Activated CD4-positive, alpha-beta T cell treated with anti-CD3 and anti-CD28 coated beads, Interleukin-2, amount 50 U/mL, for 16 hours (primary cell): ENCODE measurements at places on chromosomes 4 and X.

DNA sequence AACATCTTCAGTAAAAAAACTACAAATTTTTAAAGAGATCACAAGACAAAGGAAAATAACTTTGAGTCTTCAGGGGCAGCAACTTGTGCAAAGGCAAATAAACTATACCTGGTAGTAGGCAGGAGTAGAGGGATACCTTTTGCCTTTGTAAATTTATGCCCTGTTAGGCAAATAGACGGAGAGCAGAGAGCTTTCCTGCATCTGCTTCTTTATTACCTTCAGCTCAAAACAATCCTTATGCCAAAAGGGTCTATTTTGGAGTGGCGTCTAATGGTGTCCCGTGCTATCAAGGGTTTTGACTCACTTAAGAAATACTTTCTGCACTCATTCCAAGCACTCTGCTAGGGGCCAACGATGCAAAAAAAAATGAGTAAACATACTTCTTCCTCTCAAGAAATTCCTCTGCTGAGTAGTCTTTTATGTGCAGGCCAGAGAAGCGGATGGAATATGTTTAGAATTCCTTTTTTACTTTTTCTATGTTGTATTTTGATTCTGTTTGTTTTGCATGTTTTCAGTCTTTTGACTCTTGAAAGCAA, 131.9 kb downstream of the ANXA5 start:
- DNase-seq = no peak

DNA sequence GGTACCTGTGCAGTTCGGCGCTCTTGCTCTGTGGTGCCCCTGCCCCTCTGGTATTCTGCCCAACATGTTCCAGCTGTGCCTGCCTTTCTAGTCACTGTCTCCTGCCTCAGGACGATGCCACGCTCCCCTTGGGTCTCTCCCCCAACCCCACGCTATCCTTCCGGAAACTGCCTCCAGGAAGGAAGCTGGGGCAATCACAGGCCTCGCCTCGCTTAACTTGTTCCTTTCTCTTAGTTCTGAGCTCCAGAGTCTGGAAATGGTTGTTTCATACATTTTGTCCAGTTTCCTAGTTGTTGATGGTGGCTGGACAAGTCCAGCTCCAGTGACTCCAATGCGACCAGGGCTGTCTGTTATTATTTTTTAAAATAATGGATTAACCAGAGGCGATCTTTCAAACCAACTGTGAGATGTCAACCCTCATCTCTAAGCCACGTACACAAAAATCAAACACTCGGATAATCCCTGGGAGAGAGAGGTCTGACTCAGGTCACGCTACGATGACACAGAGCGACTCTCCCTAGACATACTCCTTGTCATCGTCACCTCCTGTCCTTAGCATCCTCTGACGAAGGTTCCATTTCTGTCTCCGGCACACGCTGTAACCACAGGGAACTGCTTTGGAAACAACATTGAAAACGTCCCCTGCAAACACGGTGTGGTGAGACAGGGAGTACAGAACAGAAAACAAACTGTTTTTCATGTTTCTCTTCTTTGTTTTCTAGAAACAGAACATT, 62.5 kb downstream of the ABLIM2 start:
- DNase-seq = no peak

GRCh38 chr4:105911426-105911825, 16.2 kb downstream of the NPNT start:
- no peak for DNase-seq

GRCh38 chrX:41630091-41630490, 58.7 kb upstream of the GPR34 start:
- DNase-seq = no peak

DNA sequence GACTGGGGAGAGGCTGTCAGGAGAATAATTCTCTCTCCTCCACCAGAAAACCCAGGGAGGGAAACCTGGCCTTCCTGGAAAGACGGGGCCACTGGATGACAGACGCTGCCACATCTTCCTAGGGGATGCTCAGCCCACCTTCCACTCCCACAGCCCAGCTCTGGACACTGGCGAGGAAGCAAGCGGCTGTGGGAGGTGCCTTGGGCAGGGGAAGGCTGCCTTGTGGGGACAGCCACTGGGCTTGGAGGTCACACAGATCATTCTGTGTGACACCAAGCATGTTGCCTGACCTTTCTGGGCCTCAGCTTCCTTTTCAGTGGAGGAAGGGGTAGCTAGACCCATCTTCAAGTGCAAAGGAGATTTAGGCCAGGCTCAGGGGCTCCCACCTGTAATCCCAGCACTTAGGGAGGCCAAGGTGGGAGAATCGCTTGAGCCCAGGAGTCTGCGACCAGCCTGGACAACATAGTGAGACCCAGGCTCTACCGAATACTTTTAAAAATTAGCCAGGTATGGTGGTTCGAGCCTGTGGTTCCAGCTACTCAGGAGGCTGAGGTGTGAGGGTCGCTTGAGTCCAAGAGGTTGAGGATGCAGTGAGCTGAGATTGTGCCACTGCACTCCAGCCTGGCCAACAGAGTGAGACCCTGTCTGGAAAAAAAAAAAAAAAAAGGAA, 9.8 kb upstream of the MSX1 start:
- no peak for DNase-seq

DNA sequence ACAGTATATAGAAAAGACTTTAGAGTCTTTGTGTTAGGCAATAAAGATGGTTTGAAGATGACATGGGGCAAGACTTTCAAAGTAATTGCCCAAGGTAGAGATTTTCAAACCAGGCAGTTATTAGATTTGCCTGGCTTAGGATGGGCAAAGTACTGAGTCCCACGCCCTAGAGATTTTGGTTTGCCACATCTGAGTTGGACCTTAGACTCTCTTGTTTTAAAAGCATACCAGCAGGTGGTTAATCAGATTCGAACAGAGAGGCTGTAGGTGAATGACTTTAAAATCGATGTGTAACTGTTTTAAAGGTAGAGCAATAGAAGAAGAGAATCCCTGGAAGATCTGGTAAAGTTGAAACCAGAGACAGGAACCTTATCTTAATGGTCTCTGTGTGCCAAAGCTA, 121.5 kb downstream of the RAPGEF2 start:
- DNase-seq = no peak

DNA sequence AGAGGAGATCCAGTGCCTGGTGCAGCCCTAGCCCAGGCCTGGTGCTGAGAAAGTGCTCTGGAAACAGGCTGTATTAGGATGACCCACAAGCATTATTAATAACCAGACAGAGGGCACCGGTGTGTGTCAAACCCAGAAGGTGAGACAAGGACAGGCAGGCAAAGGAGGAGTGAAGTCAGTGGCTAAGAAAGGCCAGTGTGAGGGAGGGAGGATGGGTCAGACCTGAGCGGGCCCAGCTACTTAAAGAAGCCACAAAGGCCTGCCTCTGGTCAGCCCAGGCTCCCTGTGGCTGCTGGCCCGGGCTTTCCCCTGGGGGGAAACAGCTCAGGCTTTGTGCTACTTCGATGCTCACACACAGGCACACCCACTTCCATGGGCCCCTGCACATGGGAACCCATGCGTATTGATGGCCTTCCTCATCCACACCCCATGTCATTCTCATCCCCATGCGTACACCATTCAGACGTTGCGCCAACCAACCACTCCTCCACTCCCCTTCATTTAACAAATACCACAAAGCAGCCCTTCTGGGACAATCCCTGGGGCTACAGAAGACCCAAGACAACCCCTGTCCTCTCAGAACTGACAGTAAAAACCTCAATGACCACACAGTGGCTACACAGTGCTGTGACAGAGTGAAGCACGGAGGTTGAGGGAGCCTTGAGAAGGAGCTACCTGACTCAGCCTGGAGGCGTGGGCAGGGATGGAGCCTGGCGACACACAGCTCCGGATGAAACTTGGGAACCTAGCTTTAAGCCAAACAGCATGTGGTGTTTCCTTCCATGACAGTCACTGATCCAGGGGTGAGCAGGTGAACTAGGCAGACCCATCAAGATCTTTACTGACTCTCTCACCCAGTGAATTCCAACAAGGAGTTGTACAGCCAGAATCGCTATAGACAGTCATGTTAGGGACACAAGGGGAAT, 24.9 kb upstream of the MTM1 start:
- DNase-seq = no peak
